ENCODE measurements at places on chromosomes 12 and 14.

GRCh38 chr14:92437729-92438285, 75.8 kb upstream of the RIN3 start:
- no peak for DNase-seq

GRCh38 chr12:68159681-68160304, at the start of gene IFNG:
IFNG (minus strand) TSS chr12:68159740; CDS start chr12:68159615, 125 bp downstream.
- no peak for DNase-seq

DNA sequence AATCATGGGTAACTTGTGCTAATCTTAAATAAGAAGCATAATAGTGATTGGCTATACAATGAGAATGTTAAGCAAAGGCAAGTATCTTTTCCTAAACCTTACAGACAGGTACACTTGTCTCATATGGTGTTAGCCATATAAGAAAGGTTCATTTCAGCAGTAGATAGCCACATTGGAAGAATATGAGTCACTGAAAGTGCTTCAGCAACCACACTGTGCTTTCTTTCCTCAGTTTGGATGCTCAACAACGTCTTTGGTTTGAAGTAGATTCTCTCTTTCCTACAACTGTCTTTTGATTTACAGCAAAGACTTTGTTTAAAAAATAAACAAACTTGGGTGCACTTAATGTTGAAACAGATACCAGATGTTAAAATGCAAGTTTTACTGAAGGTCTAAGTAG, 8.9 kb downstream of the DDHD1 start:
- no peak for DNase-seq

DNA sequence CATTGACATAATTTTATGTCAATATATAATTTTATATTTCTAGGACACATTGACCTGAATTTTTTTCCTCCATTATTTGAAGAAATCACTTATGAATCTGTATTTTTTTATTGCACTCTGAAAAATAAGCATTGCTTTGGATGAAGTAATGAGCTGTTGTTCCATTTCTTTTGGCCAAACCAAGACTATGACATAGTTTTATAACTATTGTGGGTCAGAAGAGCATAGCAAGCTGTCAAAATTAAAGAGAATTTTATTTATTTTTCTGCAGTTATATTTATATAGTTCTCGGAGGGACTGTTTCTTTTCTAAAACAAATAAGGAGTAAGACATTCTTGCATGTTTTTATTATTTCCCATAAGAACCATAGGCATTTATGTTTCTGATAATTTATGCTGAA, 8.5 kb downstream of the C12orf75 start:
- no peak for DNase-seq

GRCh38 chr12:49019443-49020324, 1.1 kb upstream of the PRKAG1 start:
- no peak for DNase-seq
